ENCODE measurements at places on chromosomes 12 and 14.

DNA sequence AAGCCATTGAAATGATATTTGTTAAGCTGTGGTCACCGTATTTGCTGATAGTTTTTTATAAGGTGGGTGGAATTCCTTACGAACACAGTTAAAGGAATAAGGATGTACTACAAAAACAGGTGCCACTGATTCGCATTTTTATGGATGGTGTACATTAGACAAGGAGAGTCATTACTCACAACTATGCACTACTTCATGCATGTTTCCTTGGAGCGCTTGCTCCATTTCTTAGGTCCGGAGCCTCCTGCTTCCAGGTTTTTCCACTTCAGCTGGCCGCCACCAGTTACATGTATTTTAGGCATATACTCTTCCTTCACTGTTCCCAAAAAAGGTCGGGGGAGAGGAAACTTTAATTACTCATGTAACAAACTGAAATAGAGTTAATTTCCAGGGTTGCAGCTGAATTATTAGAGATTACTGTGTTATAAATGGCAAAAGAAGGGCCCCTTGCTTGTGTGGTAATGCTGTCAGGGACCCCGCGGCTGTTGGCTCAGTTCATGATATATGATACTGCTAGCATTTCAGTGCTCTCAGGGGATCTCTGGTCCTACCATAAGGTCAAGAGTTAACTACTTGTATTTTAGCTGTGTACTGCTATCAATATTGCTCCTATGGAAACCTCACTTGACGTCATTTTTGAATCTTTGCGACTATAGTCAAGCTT, 454.7 kb downstream of the NPAS3 start:
- no peak for DNase-seq

DNA sequence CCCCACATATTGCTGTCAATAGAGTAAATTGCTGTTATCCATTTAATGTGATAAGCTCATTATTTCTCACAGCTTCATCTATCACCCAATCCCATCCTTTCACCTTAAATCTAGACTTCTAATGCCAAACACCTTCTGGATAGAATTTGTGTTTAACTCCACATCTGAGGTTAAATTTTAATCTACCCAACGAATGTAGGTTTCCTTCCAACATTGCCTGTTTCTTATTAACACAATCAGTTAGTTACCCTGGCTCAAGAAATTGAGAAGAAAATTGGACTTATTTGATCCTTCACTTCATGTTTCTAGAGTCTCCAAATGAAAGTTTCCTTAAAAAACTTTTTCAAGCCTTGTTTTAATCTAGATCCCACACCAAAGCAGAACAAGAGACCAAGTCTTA, 67.3 kb downstream of the PTPRO start:
- DNase-seq: no peak

GRCh38 chr14:72479461-72479931, 414.4 kb downstream of the DPF3 start:
- no peak for DNase-seq

DNA sequence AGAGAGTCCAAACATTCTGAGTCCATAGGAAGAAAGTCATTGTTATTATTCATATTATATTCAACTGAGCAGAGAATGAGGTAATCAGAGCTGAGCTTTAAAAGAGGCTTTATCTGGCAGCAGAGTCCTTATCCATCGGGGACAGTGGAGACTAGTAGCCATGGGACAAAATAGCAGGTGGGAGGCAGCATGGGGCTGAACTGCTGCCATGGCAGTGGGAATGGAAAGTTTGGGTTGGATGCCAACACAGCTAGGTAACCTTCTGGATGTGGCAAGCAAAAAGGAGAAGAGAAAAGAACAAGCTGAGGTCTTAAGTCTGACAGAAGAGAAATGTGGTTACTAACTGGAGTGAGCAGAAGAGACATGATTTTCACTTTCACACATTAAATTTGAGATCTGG, 71.0 kb upstream of the CDKN3 start:
- no peak for DNase-seq

DNA sequence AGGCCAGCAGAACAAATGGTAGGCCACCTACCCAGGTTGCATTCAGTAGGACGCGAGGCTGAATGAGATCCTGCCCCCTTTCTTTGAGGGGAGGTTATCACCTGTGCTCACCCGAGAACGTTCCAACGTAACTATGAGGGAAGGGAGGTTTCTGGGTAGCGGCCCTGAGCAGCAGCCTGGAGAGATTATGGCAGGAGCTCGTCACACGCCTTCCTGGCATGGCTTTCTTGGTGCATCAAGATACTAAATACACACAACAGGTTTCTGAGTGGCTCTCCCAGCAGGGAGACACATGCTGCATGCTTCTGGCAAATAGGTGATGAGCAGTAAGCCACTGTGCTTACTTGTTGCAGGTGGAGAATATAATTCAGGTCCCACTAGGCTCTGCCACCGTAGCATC, 147.7 kb downstream of the CALM1 start:
- DNase-seq: no peak

GRCh38 chr12:25828188-25828587, 130.3 kb upstream of the RASSF8 start:
- no peak for DNase-seq
